HCEC 1CT (cell line): ENCODE measurements at places on chromosomes 11 and 22.

- DNase-seq, result no peak
These were observed 5.7 kb downstream of the MUC5AC start for GRCh38 chr11:1163321-1163910.

DNA sequence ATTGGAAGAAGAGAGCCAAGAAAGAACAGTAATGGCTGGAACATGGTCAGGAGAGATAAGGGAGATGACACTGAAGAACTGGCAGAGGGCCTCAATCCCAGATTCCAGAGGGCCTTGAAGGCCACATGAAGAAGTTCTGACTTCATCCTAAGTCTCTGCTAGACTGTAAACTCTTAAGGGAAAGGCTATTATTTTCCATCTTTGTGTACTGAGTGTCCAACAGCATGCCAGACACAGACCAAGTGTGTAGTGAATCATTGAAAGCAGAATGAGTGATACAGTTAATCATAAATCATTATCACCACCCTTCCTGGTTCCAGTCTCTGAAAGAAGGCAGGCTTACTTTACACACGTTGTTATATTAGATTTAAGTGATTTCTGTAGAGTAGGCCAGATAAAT is 185.3 kb upstream of the C11orf87 start:
- DNase-seq, result no peak

- no peak for DNase-seq
These were observed 213.3 kb downstream of the MYO18B start for GRCh38 chr22:25955323-25955722.

DNA sequence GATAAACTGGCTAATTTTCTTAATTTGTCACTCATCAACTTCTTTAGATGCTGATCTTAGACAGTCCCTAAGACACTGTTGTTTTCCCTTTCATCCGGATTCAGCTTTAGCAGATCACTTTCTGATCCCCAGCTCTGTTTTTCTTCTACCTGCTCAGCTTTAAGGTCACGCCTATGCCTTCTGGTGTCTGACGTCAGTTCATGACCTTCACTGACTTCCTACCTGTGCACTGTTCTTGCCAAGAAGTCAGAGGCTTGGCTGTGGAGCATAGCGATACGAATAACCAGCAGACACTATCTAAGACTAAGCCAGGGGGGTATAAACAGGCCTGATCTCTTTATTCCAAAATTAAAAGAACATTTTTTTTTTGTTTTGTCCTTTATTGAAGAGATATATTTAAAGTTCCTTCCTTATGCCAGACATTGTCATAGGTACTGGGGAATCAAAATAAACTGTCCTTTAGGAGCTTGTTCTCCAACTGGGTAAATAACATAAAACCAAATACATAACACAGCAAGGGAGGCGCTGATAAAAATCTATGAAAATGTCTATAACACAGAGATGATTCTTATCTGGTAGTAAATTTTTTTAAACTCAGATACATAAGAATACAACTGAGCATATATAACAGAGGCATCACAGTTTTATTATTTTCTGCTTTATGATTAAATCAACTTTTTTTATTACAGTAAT is 352.2 kb upstream of the CTSC start:
- DNase-seq, result no peak

DNA sequence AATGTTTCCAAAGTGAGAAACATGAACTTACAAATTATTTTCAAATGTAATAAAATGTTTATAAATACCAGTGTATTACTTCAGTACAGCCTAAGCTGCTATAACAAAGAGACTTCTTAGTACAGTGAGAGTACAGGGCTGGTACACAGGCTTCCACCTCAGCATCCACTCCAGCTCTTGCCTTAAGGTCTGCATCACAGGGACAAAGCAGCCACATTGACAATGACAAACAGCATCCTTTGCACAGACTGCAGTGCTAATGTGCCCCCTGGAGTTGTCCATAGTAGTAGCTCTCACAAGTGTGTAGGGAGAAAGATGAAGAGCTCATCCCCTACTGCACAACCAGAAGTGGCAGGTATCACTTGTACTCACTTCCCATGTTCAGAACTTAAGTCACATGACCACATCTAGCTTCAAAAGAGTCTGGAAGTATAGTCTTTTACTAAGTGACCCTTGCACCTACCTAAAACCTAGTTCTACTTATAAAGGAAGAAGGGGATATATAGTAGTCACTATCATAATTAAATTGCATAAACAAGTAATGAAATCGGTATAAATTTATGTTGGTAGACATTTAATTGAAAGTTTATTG is 10.7 kb upstream of the LIPT2 start:
- no peak for DNase-seq

DNA sequence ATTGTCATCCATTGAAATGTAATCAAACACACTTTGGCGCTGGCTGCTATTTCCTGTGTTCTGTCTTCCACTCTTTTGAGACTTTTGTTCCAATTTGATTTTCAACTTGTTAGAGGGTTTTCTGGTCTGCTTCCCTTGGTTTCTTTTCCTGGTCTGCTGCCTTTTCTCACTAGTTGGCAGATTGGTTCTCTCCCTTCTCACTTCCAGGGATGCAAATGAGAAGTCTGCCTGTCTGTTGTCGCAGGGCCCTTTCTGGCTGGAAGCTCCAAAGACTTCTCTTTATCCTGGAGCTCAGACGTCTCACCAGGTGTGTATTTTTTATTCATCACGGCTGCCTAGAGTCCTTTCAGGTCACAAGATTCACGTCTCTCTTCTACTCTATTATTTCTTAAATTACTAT is 84.0 kb downstream of the RPS6KA4 start:
- no peak for DNase-seq

- DNase-seq, result no peak
These were observed at the start of gene PHETA2 for GRCh38 chr22:42074132-42074811. Gene PHETA2, plus strand, starts transcription at chr22:42074248. Its CDS starts 3,046 bp downstream, at chr22:42077294.

GRCh38 chr11:2531277-2531986 is 86.6 kb downstream of the KCNQ1 start:
- DNase-seq, result peak; percentile 10

- DNase-seq, result peak; percentile 96
These were observed 626 bp downstream of the RNH1 start for GRCh38 chr11:506238-506994.

DNA sequence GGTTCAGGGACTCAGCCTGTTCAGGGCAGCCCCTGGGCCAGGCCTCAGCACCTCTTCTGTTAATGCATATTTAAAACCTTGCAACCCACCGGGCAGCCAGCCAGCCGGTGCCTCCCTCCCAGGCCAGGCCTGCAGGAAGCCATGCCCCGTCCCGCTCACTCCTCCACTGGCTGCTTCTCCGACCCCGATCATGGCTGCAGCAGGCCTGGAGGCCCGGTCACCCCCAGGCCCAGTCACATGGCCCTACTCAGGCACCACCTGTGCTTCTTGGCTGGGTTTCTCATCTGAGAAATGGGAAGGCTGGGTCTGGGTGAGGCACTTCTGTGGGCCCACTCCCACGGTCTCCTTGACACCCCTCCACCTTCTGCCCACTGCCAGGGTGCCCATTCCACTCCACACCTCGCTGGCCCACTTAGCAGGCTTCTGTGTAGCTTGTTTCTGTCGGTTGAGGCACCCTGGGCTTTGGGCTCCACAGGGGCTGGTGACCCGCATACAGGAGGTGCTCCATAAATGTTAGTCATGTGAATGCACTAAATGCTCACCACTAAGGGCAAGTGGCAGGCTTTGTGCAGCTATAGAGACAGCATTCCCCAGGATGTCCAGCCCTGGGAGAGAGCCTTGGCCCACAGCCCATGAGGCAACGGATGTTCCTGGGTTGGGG is 11.4 kb downstream of the RTN4R start:
- no peak for DNase-seq

GRCh38 chr11:10639350-10639749 is 54.2 kb downstream of the IRAG1 start:
- no peak for DNase-seq

GRCh38 chr11:72223615-72224563 is 678 bp upstream of the INPPL1 start:
- peak; percentile 63 for DNase-seq

DNA sequence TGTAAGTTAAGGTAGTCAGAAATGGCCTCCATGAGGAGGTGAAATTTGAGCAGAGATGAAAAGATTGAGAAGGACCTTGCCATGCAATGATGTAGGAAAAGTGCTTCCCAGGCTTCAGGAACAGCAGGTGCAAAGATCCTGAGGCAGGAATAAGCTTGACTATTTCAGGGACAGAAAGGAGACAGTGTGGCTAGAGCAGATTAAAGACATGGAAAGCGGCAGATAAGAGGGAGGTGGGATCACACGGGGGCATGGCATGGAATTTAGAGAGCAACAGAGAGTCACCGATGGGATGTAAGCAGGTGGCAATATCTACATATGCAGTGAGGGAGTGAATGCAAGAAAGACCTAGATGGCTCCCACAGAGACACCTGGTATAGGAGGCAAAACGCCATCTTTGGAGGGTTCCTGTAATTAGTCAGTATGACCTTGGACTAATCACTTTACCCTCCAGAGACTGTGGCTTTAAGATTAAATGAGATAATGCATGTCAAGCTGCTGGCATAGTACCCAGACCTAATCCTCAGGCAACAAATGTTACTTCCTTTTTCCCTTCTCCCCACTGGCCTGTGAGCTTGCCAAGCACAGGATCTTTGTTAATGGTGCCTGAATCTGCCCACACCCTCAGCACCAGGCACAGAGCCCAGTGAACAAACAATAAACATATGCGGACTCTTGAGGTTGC is 24.6 kb upstream of the ACER3 start:
- peak; percentile 45 for DNase-seq
